ENCODE measurements at places on chromosomes 3 and 15.

- DNase-seq, result no peak
These were observed 6.9 kb downstream of the XXYLT1 start for GRCh38 chr3:195263925-195264600.

DNA sequence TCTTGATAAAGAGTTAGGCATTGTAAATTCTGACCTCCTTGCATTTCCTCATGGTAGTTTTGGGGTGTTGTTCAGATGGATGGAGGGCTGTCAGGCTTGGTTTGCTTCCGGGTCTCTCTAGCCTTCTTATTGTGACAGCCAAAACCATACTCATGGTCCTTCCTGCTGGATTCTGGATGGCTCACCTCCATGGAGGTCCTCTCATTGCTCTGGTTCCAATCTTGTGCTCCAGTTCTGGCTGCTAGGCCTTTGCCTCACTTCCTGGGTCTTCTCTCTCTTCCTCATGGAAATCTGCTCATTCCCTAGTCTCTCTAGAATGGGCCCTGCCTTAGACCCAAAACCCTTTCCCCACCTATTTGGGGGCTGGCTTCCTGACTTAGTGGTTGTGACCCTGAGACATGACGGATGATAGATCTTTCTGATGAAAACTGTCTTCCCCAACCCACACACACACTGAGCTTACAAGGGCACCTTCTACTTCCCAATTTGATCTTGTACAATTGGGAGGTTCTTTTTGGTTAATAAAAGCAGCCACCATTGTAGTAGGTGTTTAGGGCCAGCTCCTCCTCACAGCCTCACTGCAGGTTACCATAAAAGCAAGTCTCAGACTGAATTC lies 66.2 kb upstream of the XCR1 start:
- no peak for DNase-seq

DNA sequence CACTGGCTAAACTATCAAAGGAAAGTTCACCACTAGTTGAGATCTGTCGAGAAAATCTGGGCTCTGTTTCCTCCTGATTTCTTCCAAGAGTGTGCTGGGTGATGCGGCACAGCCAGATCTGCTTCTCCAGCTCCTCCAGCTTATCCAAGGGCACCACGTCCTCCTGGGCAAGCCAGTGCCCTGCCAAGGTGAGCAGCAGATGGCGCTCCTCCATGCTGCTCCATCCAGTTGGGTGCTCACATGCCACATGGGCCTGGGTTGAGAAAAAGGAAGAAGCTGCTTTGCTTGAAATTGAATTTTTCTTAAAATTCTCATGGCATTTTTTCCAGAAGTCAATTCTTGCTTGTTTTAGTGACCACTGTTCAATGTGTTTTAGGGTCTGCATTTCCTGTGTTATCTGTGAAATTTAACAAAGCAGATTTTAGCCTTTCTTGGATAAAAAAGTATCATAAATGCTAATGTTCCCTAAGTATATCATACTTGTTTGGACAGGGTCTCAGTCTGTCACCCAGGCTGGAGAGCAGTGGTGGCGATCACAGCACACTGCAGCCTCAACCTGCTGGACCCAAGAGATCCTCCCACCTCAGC lies 47.3 kb downstream of the EIF3J start:
- DNase-seq, result peak; percentile 19

DNA sequence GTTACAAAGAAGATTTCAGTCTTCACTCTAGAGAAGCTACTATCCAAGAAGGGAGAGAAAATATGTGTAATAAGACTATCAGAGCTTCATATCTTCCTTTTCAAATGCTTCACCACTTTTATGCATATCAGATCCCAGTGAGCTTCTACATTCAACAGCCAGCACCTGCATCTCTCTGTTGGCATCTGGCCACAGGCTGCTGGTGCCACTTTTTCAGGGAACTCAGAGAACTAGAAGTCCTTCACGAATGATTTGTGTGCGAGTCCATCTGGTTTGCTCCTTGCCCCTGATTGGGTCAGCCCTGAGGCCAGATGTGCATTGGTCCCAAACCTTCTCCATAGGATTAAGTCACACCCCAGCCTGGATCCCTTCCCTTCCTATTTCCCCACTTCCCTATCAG lies 22.1 kb downstream of the SNTN start:
- DNase-seq, result no peak

- peak; percentile 27 for DNase-seq
These were observed 83.6 kb downstream of the NSUN3 start for GRCh38 chr3:94146455-94146854.

GRCh38 chr3:12427551-12427950 lies 56.7 kb upstream of the TSEN2 start:
- no peak for DNase-seq

DNA sequence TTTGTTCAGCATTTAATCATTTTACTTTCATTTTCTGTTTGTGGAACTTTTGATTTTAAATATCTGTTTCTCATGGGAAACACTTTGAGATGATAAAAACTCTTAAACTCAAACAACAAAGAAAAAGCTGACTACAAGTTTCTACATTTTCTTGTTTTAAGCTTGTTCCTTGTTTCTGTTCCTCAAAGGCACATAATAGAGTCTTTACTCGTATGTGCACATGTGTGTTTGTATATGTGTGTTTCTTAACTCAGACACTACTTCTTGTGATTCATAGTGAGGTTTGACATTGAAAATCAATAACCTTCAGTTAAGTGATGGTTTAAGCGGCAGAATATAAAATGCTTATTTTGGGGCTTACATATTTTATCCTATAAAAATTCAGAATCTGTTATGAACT lies 786.7 kb upstream of the EPHA6 start:
- DNase-seq, result no peak

DNA sequence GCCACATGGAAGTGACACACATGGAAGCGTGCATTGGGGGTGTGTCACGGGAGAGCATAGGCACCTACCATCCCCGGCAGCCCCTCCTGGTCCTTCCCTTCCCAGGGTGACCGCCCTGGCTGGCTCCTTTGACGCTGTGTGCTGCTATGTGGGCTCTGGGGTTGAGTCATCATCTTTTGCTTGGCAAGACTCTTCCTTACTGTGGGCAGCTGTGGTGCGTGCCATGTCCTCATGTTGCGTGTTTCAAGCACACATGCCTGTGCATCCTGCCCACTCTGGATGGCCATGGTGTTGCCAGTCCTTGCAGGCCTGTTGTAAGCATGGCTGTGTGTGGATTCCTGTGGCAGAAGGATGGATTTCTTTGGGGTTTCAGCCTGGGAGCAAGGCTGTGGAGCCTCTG lies 14.0 kb downstream of the PLXNA1 start:
- no peak for DNase-seq
